ENCODE measurements at places on chromosomes 2 and 18.

GRCh38 chr18:49861659-49862058 lies 48.3 kb upstream of the ACAA2 start:
- no peak for DNase-seq

GRCh38 chr18:40569605-40570004 lies 1385.4 kb upstream of the PIK3C3 start:
- no peak for DNase-seq

- no peak for DNase-seq
These were observed 168.5 kb downstream of the DPP4 start for GRCh38 chr2:161905389-161906046.

GRCh38 chr2:149816756-149817551 lies 229.4 kb upstream of the MMADHC start:
- DNase-seq: no peak

GRCh38 chr18:22482948-22483347 lies 65.2 kb upstream of the CTAGE1 start:
- DNase-seq: no peak
